DMS153 (cell line): ENCODE measurements at places on chromosomes 3 and 15.

GRCh38 chr3:141840737-141841544 is 35.5 kb upstream of the ATP1B3 start:
- DNase-seq, result no peak

DNA sequence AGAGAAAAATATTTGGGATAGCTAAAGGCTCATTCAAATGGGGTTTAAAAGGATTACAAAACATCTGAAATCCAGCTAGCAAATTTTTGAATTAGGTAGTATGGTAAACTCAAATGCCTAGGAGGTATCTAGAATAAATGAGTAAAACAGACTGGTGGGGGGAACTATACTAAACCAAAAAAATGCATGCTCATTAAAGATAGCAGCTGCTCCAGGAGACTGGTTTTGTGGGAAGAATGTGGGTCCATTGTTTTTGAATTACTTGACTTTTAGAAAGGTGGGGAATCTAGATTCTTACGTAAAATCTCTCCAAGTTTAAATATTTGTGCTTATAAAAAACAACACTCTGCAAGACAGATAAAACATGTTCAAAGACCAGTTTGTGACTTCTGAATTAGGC is 73.8 kb downstream of the LEKR1 start:
- no peak for DNase-seq

DNA sequence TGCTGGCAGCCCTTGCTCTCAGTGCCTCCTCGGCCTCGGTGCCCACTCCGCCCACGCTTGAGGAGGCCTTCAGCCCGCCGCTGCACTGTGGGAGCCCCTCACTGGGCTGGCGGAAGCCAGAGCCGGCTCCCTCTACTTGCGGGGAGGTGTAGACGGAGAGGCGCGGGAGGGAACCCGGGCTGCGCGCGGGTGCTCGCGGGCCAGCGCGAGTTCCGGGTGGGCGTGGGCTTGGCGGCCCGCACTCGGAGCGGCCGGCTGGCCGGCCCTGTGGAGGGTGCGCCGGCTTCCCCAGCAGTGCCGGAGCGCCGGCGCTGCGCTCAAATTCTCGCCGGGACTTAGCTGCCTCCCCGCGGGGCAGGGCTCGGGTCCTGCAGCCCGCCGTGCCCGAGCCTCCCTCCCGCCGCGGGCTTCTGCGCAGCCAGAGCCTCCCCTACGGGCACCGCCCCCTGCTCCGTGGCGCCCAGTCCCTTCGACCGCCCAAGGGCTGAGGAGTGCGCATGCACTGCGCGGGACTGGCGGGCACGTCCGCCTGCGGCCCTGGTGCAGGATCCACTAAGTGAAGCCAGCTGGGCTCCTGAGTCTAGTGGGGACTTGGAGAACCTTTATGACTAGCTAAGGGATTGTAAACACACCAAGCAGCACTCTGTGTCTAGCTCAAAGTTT is 231.5 kb downstream of the EFHB start:
- DNase-seq, result no peak

DNA sequence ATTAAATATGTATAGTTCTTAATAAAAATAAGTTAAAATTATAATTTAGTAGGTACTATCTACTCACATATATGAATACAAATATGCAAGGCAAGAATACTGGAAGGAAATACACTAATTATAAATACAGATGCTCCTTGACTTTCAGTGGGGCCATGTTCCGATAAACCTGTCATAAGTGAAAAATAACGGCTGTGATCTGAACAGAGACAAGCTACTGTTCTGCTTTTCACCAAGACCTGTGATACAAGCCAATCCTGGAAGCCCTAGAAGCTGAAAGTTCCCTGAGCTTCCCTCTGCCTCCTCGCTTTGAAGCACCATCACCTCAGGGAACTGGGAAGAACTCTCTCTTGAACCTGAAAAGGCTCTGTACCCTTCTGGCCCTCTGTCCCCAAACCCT is 55.4 kb downstream of the SLC12A8 start:
- DNase-seq, result no peak

GRCh38 chr15:92112180-92112579 is 258.7 kb downstream of the SLCO3A1 start:
- DNase-seq, result no peak

DNA sequence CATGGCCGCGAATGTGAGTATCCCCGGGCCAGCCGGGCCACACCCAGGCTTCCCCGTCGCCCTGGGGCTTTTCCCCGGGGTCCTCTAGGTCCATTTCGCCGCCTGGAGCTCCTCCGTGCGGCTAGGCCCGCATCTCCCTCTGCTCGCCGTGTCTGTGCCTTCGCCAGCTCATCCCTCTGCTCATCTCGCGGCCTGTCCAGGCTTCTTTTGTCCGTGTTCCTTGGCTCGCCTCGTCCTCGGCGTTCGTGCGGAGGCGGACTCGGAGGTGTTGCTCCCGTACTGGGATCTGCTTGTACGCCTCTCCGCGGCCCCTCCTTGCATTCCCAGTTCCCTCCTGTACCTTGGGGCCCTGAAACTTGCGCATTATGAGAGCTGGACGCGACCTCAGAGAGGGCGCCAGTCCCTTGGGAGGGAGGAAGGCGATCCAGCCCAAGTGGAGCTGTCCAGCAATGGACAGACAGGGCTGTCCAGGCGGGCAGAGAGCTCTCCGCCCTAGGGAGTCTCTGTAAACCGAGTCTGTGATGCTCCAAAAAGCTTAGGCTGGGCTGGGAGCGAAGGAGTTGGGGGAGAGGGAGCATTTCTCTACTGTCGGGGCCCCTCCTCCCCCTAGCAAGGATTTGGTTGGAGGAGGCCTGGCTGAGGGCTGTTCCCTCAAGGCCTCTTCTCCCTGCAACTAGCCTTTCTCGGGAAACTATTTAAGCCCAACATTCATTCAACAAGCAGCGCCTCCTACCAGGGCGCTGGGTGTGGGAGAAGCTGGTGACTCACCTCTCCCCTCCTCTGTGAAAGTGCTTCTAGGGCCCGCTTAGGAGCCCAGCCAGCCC is 553 bp downstream of the TMEM43 start:
- no peak for DNase-seq

- no peak for DNase-seq
Observed at GRCh38 chr15:68986322-68986721, 28.2 kb upstream of the NOX5 start.

GRCh38 chr3:98612587-98612986 is 19.2 kb upstream of the CPOX start:
- no peak for DNase-seq

GRCh38 chr3:150090877-150091276 is 120.2 kb upstream of the PFN2 start:
- DNase-seq, result no peak

GRCh38 chr3:154334973-154335420 is 10.7 kb upstream of the DHX36 start:
- DNase-seq, result no peak

DNA sequence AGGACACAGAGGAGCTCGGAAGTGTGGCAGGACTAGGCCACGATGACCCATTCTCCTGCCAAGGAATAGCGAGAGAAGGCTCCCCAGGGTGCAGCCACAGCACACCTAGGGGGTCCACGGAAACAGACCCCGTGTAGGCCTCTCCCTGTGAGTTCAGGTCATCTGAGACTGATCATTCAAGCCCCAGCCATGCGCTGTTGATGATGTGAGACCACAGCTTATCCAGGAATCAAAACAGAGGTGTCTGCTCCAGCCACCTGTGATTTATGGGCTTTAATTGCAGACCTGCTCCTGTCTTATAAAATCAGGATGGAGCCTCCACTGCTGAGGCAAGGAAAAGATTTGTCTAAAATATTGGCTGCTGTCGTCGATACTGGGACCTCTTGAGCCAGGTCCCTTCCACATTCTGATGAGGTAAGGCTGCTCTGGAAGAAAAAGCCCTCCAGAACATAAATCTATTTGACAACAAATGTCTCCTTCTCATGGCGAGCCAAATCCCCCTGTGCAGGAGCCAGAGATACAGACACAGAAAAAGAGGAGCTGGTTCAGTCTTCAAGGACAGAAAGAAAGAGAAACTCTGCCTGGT is 186.7 kb downstream of the TJP1 start:
- no peak for DNase-seq

GRCh38 chr3:134374791-134375581 is 739 bp upstream of the AMOTL2 start:
- peak; percentile 40 for DNase-seq

GRCh38 chr3:66344848-66345578 is 124.2 kb downstream of the SLC25A26 start:
- DNase-seq, result no peak

DNA sequence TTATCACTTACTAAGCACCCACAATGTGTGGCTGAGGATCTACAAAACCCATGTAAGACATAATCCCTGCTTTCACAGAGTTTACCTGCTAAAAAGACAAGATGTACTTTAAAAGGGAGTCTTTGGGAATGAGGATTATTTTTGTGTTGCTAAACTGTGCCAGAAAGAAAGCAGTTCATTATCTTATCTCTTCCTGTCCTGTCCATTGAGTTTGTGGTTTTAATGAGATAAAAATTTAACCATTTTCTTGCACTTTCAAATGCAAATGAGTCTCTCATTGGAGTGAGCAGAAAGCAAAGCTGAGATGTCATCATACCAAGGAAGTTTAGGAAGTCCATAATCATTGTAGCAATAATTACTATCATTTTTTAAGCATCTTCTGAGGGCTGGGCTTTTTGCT is 231.2 kb upstream of the ADAMTS9 start:
- DNase-seq, result no peak

DNA sequence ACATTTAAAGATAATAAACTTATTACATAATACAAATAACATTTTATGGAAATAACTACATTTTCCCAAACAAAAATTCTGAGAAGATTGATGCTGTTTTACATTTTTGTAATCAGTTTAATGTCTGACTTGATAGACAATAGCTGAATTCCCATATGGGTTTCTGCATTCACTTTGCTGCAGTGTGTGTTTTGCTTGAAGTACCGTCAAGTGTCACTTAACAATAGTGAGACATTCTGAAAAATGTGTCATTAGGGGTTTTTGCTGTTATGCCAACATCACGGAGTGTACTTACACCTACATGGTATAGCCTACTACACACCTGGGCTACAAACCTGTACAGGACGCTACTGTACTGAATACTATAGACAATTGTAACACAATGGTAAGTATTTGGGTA is 57.5 kb downstream of the USF3 start:
- DNase-seq, result no peak

DNA sequence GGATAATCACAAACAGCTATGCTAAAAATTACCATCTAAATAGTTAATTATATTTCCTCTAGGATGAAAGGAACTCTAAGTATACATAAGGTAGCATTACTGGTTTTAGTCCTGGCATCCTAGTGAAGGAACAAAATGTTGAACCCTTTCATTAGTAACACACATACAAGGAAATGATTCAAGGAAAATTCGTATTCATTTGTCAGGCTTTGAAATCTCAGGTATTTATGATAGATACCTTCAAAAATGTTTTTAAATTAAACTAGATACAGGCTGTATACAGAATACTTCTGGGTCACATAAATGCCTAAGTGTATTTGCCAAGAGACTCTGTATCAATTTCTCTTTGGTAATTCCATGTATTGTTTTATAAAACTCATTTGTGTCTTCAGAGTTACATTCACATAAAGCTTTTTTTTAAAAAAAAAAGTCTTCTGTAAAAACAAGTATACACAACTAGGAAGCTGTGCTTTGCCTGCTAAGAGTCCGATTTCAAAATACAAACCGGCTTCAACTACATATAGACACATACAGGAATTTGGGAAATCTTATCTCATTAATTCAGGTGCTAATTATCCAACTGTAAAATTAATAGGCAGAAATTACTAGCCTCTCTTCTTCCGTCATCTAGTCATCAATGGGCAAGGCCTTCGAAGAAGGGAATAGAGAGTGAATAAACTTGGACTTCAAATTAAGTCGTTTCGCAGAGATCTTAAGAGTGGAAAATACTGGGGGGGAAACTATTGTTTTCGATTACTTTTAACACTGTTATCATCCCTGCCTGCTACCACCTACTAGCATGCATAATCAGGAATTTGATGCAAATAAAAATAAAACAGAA is 1.3 kb downstream of the SECISBP2L start:
- no peak for DNase-seq

- DNase-seq, result no peak
Observed at GRCh38 chr3:21860082-21860475, 109.1 kb upstream of the ZNF385D start.

DNA sequence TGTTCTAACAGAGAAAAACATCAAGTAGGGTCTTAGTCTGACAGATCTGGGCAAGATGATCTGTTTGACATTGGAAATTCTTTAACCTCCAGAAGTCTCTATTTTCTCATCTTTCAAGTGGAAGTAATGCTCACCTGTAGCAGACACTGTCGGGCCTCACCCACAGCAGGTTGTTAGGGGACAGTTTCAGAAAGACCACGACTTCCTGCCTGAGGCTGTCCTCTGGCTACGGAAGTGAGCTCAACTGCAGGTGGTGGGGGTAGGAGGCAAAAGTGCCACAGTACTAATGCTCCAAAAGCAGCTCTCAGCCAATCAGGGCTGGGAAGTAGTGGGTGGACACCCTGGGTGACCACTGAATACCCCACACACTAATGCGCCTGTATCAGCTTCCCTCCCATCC is 111.4 kb upstream of the TOPAZ1 start:
- DNase-seq, result no peak

DNA sequence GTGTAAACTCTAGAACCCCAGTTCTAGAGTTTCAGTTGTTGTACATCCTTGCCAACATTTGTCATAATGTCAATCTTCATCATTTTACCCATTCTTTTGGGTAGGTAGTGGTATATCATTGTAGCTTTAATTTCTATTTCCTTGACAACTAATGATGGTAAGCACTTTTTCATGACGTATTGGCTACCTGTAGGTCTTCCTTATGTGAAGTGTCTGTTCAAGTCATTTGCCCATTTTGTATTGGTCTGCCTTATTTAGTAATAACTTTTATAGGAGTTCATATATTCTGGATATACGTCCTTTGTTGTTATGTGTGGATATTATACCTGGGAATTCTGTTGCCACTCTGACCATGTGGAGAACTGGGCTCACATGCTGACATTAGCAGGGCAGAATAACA is 73.8 kb upstream of the ACTC1 start:
- DNase-seq, result no peak

- peak; percentile 17 for DNase-seq
Observed at GRCh38 chr3:140736863-140737460, 59.1 kb downstream of the TRIM42 start.

DNA sequence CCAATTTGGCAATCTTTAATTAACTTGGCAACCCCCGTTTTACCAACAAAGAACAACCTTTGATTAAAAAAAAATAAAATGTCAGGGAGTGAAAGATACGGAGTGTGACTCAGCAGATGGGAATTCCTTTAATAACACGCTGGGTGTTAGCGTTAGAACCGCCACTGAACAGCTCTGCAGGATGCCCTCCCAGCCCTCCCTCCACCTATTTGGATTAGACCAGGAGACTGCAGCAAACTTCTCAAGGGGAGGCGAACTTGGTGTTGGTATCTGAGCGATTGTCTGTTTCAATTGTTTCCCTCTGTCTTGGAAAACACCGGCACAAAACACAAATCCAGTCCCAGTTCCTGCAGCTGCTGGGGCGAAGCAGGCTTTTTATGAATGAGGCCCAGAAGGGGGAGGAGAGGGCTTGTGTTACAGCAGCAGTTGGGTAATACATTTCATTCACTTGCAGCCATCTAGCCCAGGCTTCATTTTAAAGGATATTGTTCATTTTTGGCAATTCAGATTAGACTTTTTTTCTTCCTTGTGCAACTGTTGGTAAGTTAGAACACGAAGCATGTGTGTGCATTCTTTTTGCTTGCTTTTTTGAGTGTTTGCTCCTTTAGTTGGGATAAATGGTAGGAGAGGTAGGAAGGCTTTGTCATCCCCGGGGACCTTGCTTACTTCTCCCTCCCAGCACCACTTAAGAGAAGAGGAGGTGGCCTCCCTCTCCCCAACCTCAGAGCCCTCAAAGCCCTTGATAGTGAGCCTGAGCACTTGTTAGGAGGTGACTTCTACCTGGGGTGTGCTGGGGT is 152.3 kb downstream of the IGF1R start:
- DNase-seq, result peak; percentile 27
